ENCODE measurements at places on chromosomes 12 and 14.

DNA sequence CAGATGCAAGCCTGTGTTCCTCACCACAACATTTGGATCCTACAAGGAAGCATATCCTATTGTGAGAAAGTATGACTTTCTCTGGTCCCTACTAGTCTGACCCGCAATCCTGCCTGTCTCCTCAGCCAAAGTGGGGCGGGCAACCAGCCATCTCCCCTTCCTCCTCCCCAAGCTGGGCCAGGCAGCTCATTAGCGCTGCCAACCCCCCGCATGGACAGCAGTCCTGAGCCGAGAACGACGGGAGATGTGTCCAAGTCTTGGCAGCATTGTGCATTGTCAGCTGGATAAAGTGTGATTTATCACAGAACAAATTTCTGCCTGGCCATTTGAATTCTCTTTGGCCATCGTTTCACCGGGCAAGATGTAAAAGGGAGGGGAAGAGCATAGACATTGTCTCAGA is 139.4 kb downstream of the SLC15A4 start:
- DNase-seq: no peak

GRCh38 chr14:76877871-76878270 is 51.7 kb downstream of the LRRC74A start:
- DNase-seq: no peak

DNA sequence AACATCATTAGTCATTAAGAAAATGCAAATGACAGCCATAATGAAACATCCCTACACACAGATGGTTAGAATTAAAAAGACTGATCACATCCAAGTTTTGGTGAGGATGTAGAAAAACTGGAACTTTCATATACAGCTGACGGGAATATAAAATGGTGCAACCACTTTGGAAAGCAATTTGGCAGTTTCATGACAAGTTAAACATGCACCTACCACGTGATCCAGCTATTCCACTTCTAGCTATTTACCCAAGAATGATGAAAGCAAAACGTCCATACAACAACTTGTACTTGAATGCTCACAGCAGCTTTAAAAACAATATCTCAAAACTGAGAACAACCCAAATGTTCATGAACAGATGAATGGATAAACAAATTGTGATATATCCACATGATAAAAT is 77.9 kb upstream of the AVPR1A start:
- no peak for DNase-seq

- peak; percentile 23 for DNase-seq
Measured at GRCh38 chr12:39723831-39724230, 104.2 kb upstream of the ABCD2 start.

DNA sequence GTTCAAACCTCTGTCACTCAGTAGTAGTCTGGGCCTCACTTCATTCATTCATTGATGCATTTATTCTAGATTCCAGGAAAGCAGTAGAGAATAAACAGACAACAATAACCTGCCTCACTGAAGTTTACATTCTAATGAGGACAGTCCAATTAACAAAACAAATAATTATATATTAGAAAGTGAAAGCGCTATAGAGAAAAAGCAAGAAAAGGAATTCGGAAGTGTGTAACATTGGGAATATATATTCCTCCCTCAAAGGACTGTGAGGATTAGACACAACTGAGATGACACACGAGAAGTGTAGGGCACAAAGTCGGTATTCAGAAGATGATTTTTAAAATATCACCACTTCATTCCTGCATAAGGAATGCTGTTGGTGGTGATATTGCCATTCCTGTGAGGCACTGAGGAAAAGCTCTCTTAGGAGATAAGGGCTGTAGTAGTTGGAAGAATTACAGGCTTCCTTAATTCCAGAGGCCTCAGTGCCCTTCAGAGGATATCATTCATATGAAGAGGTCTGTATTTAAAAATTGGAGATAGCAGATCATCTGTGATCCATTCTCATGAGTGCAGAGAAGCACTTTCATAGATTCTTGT is 3.9 kb upstream of the DUSP6 start:
- no peak for DNase-seq

- DNase-seq: no peak
Measured at GRCh38 chr12:105425254-105426174, 95.0 kb downstream of the C12orf75 start.

- no peak for DNase-seq
Measured at GRCh38 chr12:113774526-113774925, 191.6 kb downstream of the RBM19 start.

DNA sequence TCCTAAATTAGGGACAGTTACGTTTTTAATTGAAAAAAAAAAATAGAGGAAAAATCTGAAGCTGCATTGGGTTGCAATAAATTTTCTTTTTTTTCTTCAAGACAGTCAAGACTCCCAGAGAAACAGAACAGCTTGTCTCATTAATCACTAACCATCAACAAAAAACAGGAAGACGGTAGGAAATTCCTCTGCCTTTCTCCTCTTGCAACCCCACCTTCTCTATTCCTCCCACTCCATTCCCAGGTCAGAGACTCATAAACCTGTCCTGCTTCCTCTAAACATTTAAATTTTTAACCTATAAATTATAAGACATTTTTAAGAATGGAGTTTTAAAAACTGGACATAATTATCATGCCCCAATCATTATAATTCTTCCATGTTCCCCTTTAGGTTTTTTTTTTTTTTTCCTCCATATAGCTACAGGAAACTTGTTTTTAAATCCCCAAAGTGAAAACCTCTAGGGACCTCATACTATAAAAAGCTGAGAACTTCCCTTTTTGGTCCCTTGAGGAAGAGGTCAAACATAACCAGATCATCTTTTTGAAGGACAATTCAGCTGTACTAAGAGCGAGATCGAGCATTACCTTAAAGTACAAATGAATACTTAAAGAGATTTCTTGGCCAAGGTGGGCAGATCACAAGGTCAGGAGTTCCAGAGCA is 36.0 kb downstream of the CPM start:
- no peak for DNase-seq

DNA sequence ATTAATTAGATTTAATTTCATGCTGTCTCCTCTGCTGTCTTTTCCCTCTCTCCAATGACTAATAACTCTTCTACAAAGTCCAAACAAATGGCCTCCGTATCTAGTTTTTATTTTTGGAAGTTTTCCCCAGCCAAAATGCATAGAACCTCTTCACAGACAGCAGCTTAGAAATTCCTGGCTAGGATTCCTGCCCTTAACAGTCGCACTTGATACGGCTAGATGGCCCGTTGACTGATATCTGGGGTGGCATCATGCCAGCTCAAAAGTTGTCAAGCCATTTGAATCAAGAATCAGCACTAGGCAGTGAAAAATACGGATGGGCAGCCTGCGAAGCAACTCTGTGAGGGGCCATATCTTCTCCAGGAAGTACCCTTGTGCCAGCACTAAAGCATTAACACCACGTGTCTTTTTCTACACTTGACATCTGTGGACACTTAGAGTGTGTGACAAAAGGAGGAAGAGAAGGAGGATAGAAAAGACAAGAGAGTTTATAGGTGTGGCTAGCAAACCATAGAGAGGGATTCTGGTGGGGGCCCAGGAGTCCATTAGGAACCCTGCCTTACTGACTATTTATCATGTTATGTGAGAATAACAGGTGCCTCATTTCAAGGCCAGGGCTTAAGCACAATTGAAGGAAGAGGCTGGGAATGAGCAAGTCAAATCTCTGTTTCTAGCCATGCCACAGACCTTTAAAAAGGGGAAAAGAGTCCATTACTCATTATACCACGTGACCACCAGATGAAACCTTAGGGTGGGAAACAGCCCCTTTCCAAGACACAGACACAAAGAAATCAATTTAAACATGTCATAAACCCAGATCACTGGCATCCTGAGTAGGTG is 39.2 kb upstream of the KRR1 start:
- peak; percentile 5 for DNase-seq

DNA sequence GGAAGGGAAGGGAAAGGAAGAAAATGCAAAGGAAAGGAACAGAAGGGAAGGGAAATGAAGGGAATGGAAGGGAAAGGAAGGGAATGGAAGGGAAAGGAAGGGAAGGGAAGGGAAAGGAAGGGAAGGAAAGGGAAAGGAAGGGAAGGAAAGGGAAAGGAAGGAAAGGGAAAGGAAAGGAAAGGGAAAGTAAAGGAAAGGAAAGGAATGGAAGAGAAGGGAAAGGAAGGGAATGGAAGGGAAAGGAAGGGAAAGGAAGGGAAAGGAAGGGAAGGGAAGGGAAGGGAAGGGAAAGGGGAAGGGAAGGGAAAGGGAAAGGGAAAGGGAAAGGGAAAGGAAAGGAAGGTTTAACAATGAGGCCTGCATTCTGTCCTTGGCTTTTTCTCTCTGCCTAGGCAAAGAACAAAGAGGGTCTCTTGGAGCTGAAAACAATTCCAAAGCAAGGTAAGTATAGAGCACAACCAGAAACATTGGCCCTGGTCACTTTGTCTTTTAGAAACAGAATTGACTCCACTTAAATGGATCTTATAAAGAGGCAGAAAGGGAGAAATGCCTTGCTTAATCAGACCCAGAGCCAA is 525.9 kb upstream of the TMPO start:
- DNase-seq: no peak

- no peak for DNase-seq
Measured at GRCh38 chr12:122192441-122192840, 9.5 kb downstream of the LRRC43 start.

DNA sequence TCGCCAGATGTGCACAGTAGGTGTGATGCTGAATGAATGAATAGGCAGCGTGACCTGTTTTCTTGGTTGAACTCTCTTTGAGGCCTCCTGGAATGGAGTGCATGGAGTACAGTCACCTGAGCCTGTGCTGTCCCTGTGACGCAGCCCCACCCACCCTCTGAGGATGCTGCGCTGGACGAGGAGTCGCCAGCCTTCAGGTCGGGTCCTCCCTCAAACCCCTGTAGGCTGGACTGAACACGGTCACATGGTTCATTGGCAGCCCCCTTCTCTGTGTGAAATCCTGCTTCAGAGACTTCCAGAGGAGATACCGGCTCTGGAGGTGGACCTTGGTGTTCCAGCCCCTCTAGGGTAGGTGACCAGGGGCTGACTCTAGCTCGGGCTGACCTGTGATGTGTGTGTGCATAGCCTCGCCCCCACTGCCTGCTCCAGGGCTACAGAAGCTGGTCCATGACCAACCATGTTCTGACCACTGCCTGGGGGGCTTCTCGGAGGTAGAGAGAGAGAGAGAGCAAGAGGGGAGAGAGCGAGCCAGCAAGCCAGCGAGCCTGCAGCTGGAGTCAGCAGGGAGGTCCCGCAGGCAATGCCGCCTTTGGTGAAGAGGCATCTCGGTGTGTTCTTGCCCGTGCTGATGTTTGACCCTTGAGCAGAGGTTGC is 158.0 kb upstream of the RTL1 start:
- no peak for DNase-seq

- no peak for DNase-seq
Measured at GRCh38 chr14:54001189-54001878, 44.7 kb upstream of the BMP4 start.

DNA sequence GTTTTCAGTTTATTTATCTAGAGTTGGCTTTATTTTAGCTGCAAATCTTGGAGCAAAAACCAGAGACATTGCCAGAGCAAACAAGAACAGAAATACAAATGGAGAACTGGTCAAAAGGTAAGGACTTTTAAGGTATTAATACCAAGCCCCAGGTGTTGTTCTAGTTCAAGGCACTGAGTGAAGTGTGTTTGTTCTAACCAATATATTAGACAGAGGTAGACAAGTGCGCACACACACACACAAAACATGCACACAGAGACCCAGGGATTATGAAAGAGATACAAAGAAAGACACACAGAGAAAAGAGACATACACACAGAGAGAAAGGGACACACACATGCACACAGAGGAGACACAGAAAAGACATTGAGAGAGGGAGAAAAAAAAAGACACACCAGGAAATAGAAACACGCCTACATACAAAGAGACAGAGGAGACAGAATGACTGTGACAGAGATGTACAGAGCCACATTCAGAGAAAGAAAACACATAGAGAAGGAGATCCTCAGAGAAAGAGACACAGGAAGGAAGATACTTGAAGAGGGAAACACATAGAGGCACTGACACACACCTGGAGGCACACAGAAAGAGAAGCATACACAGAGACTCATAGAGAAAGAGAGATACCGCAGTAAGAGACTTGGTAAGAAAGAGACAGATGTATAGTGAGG is 50.2 kb downstream of the MIPOL1 start:
- no peak for DNase-seq

Measured in AG08395 (cell line).